ENCODE measurements at places on chromosomes 12 and 14. TPM values are rescaled to one million over a fixed set of nuclear protein-coding genes. Genes with fewer than 3 reads are reported as not detected.

GRCh38 chr12:46260124-46260912 is 8.5 kb downstream of the SLC38A1 start:
- no peaks in the 10 kb centered on the region for H3K36me3 ChIP-seq
- H3K4me1 ChIP-seq: peaks cover 7% of the 10 kb centered on the region
- no peak overlapping the region for H3K4me3 ChIP-seq
- no peaks in the 10 kb centered on the region for H3K27me3 ChIP-seq
- no peak for DNase-seq
- peak overlapping the region; percentile 69 for H3K27ac ChIP-seq

GRCh38 chr14:99078426-99078825 is 193.6 kb downstream of the BCL11B start:
- H3K27ac ChIP-seq: no peak overlapping the region
- H3K4me3 ChIP-seq: no peak overlapping the region
- no peaks in the 10 kb centered on the region for H3K27me3 ChIP-seq
- no peak for DNase-seq
- H3K4me1 ChIP-seq: no peaks in the 10 kb centered on the region
- no peaks in the 10 kb centered on the region for H3K36me3 ChIP-seq

DNA sequence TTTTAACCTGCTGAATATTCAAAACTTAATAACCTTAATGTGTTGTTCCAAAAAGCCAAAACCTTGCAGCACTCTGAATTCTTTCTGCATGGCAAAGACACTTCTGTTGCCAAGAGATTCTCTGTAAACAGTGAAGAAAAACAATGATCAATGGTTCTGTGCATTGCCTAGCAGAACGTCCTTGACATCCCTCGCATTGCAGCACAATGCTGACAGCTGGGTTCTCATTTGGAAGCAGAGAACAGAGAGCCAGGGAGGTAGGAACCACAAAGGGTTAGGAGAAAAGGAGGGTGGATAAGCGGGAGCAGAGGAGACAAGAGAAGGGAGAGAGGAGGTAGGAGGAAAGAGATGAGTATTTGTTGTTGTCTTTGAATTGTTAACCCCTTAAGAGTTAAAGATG is 501.1 kb downstream of the NAV3 start:
- no peaks in the 10 kb centered on the region for H3K4me1 ChIP-seq
- H3K4me3 ChIP-seq: no peak overlapping the region
- no peak overlapping the region for H3K27ac ChIP-seq
- H3K27me3 ChIP-seq: no peaks in the 10 kb centered on the region
- H3K36me3 ChIP-seq: no peaks in the 10 kb centered on the region

GRCh38 chr14:66405158-66405557 is 81.0 kb upstream of the CCDC196 start:
- H3K36me3 ChIP-seq: no peaks in the 10 kb centered on the region
- H3K4me3 ChIP-seq: no peak overlapping the region
- no peaks in the 10 kb centered on the region for H3K4me1 ChIP-seq
- no peak overlapping the region for H3K27ac ChIP-seq
- no peaks in the 10 kb centered on the region for H3K27me3 ChIP-seq

- DNase-seq: no peak
- H3K27ac ChIP-seq: no peak overlapping the region
- no peaks in the 10 kb centered on the region for H3K36me3 ChIP-seq
Observed at GRCh38 chr12:94099632-94100031, 48.7 kb upstream of the PLXNC1 start.

RPS29 gene
- total RNA-seq: 619 TPM

FAM186B gene
- 0.86 TPM for total RNA-seq

- H3K36me3 ChIP-seq: no peaks in the 10 kb centered on the region
- no peak for DNase-seq
- H3K4me1 ChIP-seq: peaks cover 33% of the 10 kb centered on the region
- H3K27ac ChIP-seq: no peak overlapping the region
- H3K4me3 ChIP-seq: no peak overlapping the region
- H3K27me3 ChIP-seq: no peaks in the 10 kb centered on the region
Observed at GRCh38 chr14:75970989-75971388, 10.8 kb downstream of the TGFB3 start.

KLHL33 gene
- 0.28 TPM for total RNA-seq

- no peak for DNase-seq
- H3K4me1 ChIP-seq: peaks cover 63% of the 10 kb centered on the region
- peaks cover 3% of the 10 kb centered on the region for H3K36me3 ChIP-seq
Observed at GRCh38 chr12:106311139-106311538, 8.6 kb downstream of the TCP11L2 start.

- H3K4me3 ChIP-seq: no peak overlapping the region
- no peak overlapping the region for H3K27ac ChIP-seq
- DNase-seq: no peak
- H3K36me3 ChIP-seq: no peaks in the 10 kb centered on the region
Observed at GRCh38 chr14:43938588-43939281, 568.3 kb downstream of the FSCB start.

GRCh38 chr12:108548954-108549521 is 11.9 kb downstream of the SART3 start:
- no peaks in the 10 kb centered on the region for H3K27me3 ChIP-seq
- H3K27ac ChIP-seq: no peak overlapping the region
- peaks cover 24% of the 10 kb centered on the region for H3K4me1 ChIP-seq

ZBTB25 gene
- total RNA-seq: 17.5 TPM

AJUBA gene
- total RNA-seq: 10.6 TPM

DNA sequence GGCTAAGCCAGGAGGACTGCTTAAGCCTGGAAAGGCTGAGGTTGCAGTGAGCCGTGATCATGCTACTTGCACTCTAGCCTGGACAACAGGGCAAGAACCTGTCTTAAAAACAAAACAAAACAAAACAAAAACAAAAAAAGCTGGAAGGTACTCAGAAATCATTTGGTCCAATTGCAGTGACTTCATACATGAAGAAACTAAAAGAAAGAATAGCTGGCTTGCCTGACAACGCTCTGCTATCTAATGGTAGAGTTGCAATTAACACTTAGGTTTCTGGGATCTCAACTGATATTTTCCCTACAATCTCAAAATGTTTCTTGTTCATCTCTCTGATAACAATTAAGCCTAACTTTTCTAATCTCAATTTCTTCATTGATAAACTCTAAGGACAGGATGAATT is 13.7 kb downstream of the EEA1 start:
- H3K4me3 ChIP-seq: no peak overlapping the region
- no peaks in the 10 kb centered on the region for H3K36me3 ChIP-seq
- H3K27ac ChIP-seq: no peak overlapping the region
- DNase-seq: no peak
- H3K4me1 ChIP-seq: peaks cover 27% of the 10 kb centered on the region
- H3K27me3 ChIP-seq: no peaks in the 10 kb centered on the region

DNA sequence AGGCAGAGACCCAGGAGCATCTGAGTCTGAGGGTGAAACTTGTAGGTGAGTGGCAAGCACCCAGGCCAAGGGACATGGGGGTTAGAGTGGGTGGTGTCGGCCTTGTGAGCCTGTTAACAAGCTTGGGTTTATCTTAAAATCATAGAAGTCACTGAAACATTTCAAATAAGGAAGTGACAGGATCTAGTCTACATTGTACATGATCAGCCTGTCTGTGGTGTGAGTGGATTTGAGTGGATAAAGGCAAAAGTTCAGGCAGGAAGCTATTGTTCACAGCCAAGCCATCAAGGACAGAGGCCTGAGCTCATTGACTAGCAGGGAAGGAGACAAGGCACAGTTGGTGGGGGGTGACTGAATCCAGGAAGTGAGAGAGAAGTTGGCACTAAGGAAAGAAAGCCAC is 59.3 kb upstream of the FKBP4 start:
- DNase-seq: no peak
- no peaks in the 10 kb centered on the region for H3K36me3 ChIP-seq
- no peak overlapping the region for H3K4me3 ChIP-seq
- no peaks in the 10 kb centered on the region for H3K27me3 ChIP-seq
- no peak overlapping the region for H3K27ac ChIP-seq

TIMM9 gene
- total RNA-seq: 24.6 TPM

CCDC60 gene
- not detected for total RNA-seq

SMIM41 gene
- not detected for total RNA-seq

DNA sequence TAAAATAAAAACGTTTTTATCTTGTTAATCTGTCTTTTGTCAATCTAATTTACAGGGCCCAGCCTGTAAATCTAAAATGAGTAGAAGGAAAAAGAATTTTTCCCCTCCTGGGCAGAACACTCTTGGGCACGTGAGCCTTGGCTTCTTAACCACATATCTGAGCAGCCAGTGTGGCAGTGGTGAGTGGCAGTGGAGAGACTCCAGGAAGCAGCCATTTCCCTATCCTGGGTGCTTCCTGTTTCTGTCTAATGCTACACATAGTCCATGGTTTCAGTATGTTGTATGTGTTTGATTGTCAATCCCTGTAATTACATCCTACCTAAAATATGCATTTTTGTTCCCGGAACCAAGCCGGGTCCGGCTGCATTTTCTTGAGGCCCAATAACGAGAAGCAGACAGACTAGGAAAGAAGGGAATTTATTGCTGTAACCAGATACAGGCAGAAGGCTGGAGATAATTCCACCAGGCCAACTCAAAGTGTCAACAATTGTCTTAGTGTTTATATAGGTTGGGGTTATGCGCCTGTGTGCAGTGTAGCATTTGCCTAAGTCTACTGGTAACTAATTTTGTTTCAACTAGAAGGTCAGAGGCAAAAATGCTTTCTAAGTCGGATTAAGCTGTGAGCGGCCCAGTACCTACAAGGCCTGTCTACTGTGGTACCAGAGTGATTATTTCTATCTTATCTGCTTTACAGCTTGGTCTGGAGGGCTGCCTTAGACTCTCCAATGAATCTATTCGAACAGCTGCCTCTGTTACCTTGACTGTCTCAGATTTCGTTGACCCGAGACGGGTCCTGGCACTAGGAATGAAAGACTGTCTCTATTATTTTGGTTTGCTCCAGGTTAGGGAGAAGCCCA is 82.4 kb upstream of the RESF1 start:
- no peaks in the 10 kb centered on the region for H3K36me3 ChIP-seq
- peaks cover 17% of the 10 kb centered on the region for H3K4me1 ChIP-seq
- no peaks in the 10 kb centered on the region for H3K27me3 ChIP-seq

NPFF gene
- not detected for total RNA-seq

DNA sequence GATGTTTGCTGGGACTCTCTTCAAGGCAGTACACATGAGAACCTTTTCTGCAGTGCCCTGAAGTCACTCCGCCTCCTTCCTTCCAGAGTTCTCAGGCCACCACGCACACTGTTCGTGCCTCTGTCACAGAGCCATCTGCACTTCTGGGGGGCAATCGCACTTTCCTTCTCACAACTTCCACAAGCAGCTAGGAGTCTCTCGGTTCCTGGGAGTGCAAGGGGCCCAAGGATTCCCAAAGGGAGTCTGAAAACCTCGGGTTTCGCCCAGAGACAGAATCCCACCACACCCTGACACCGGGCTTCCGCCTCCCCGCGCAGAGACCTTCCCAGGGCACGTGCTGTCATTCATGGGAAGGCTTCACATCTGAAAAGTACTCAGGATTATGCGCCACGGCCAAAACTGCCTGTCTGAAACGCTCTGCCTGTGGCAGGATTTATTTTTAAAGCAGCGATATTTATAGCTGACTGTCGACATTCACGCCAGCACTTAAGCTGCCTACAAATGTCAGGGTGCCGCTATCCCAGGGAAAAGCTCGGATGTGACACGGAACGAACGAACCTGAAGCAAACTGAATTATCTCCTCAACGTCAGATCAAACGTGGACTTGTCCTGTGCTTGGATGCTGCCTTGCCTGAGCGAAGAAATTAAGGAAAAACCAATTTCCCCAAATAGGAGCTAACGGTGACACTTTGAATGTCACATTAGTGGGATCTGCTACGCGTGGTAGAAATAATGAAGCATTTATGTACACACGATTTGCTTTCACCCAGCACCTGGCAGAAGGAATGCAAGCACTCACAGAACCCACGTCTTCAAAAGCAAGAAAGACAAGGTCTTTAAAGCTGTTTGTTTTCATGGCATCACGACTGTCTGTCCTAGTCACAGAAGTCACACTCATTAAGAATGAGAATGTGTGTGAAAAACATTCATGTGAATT is 154.0 kb downstream of the PIWIL1 start:
- H3K36me3 ChIP-seq: no peaks in the 10 kb centered on the region
- peak overlapping the region; percentile 35 for H3K27ac ChIP-seq
- peak; percentile 23 for DNase-seq
- no peaks in the 10 kb centered on the region for H3K27me3 ChIP-seq
- peaks cover 4% of the 10 kb centered on the region for H3K4me1 ChIP-seq

All from heart right ventricle (tissue), 16 donors.